Neural progenitor cell (in vitro differentiated cells): ENCODE measurements at places on chromosomes 6 and 20. TPM values are rescaled to one million over a fixed set of nuclear protein-coding genes. Genes with fewer than 3 reads are reported as not detected.

- H3K4me3 ChIP-seq: no peak overlapping the region
- H3K4me1 ChIP-seq: no peaks in the 10 kb centered on the region
- no peak overlapping the region for H3K27ac ChIP-seq
- peaks cover 9% of the 10 kb centered on the region for H3K27me3 ChIP-seq
These were observed 31.8 kb upstream of the BLCAP start for GRCh38 chr20:37559312-37560027.

DNA sequence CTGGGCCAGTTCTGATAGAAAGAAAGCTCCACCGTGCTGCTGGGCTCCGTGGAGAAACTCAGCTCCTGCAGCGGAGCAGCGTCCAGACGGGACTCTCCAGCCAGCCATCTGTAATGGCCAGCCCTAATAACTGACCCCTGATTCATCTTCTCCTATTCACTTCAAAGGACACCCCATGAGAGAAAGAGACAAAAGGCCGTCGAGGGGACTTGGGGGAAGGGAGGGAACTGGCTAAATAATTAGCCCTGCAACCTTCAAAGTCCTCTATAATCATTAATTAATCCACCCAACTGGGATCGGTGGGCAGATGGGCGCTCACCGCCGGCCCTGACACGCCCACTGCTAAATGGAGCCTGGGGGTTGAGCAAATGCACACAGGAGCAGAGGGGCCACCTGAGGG lies 512.4 kb downstream of the CD83 start:
- H3K27ac ChIP-seq: no peak overlapping the region
- no peak overlapping the region for H3K4me3 ChIP-seq
- H3K4me1 ChIP-seq: peaks cover 34% of the 10 kb centered on the region
- no peaks in the 10 kb centered on the region for H3K27me3 ChIP-seq
- H3K36me3 ChIP-seq: no peaks in the 10 kb centered on the region

- H3K27ac ChIP-seq: no peak overlapping the region
- no peaks in the 10 kb centered on the region for H3K27me3 ChIP-seq
- DNase-seq: peak; percentile 41
- no peak overlapping the region for H3K4me3 ChIP-seq
- H3K4me1 ChIP-seq: no peaks in the 10 kb centered on the region
- no peaks in the 10 kb centered on the region for H3K36me3 ChIP-seq
These were observed 182.3 kb downstream of the MTFR2 start for GRCh38 chr6:136067731-136068341.

GRCh38 chr6:811831-812230 lies 118.9 kb upstream of the EXOC2 start:
- no peaks in the 10 kb centered on the region for H3K4me1 ChIP-seq
- H3K27ac ChIP-seq: no peak overlapping the region
- no peak for DNase-seq

DNA sequence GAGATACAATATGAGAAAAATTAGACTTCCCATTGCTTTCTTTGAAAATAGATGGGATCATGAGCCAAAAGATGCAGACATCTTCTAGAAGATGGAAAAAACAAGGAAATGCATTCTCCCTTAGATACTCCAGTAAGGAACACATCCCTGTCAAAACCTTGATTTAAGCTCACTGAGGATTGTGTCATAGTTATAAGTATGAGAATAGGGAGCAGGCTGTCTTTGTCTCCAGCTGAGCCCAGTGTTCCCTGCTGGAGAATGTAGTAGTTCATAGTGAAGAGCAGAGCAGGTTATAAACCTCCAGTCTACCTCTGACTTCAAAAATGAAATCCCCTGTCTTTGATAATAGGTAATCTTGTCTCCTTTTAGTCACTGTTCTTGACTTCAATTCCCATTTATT lies 589.9 kb downstream of the PHF3 start:
- H3K27me3 ChIP-seq: no peaks in the 10 kb centered on the region
- DNase-seq: no peak
- no peak overlapping the region for H3K27ac ChIP-seq
- no peaks in the 10 kb centered on the region for H3K36me3 ChIP-seq
- H3K4me3 ChIP-seq: no peak overlapping the region

DNA sequence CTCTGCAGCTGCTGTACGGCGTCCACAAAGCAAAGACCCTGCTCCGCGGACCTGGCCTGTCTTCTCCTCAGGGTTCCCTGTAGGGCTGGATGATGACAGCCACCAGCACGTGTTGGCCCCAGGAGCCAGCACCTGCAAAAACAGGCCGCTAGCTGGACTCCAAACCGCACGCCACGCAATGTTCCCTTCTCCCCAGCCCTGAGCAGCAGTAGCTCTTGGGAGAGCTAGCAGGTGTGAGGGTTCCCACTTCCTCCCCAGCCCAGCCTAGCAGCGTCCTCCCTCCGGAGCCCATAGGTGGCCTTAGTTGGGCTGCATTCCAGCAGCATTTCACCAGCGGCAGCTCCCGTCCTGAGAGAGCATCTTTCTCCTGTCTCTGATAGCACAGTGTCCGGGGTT lies 42.3 kb downstream of the DACT2 start:
- H3K27ac ChIP-seq: no peak overlapping the region
- peaks cover 28% of the 10 kb centered on the region for H3K4me1 ChIP-seq
- no peak for DNase-seq
- no peaks in the 10 kb centered on the region for H3K36me3 ChIP-seq
- no peak overlapping the region for H3K4me3 ChIP-seq

DNA sequence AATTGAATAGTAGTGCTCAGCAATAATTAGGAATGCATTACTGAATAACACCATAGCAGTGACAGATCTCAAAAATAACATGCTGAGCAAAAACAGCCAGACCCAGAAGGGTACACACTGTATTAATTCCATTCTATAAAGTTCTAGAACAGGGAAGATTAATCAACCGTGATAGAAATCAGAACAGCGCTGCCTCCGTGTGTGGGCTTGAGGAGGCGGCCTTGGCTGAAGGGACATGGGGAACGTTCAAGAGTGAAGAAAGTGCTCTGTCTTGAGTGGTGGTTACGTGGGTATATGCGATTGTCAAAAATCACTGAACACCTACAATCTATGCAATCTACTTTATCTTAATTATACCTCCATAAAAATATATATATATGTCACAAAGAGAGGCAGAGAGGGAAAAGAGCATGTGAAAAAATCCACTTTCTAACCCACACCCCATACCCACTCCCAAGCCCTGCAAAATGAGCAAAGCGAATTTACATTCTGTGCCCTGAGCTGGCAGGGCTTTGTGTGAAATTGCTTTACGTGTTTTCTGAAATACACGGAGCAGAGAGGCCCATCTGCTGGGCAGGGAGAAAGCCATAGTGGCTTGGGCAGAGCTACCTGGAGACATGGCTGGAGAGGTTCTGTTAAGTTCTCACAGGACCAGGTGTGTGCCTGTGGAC lies 74.4 kb downstream of the NFATC2 start:
- DNase-seq: no peak
- H3K4me1 ChIP-seq: no peaks in the 10 kb centered on the region
- H3K27me3 ChIP-seq: no peaks in the 10 kb centered on the region
- no peak overlapping the region for H3K4me3 ChIP-seq
- no peaks in the 10 kb centered on the region for H3K36me3 ChIP-seq
- H3K27ac ChIP-seq: no peak overlapping the region

- H3K4me1 ChIP-seq: no peaks in the 10 kb centered on the region
- H3K27ac ChIP-seq: no peak overlapping the region
- H3K36me3 ChIP-seq: no peaks in the 10 kb centered on the region
- peaks cover 44% of the 10 kb centered on the region for H3K27me3 ChIP-seq
- no peak overlapping the region for H3K4me3 ChIP-seq
- DNase-seq: no peak
These were observed 5.2 kb upstream of the CNR1 start for GRCh38 chr6:88171312-88171711.

DNA sequence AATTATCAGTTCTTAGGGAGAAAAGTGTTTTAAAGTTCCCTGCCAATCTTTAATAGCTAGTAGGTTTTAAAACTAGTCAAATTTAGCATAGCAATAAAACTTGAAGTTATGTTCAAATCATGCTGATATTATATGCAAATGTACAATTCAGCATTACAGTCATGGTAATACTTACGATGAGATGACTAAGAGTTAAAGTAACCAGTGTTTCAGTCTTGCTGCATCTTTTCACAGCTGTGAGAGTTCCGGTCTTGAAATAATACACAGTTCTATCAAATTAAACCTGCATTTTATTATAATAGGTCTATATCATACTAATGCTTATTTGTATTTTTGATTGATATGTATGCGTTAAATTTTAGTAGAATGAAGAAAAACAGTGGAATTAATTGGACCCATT lies 26.1 kb downstream of the POPDC3 start:
- DNase-seq: no peak
- no peak overlapping the region for H3K4me3 ChIP-seq
- no peak overlapping the region for H3K27ac ChIP-seq
- no peaks in the 10 kb centered on the region for H3K27me3 ChIP-seq
- peaks cover 18% of the 10 kb centered on the region for H3K4me1 ChIP-seq

GRCh38 chr6:37502703-37503291 lies 3.1 kb upstream of the CCDC167 start:
- peaks cover 46% of the 10 kb centered on the region for H3K27me3 ChIP-seq
- no peak overlapping the region for H3K27ac ChIP-seq
- DNase-seq: no peak
- H3K36me3 ChIP-seq: no peaks in the 10 kb centered on the region
- no peak overlapping the region for H3K4me3 ChIP-seq

DNA sequence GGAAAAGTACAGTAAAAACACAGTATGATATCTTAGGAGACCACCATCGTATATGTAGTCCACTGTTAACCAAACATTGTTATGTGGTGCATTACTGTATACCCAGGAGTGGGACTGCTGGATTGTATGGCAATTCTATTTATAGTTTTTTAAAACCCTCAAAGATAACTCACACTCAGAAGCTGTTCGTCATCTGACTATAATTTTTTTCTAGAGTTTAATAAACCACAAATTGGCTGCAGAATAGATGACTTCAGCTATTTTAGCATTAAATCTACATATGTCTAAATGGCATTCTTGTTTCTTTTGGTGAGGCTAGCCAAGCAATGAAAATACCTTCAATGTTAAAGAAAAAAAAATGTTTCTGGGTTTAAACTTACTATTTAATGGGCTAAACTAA lies 134.2 kb upstream of the BMP5 start:
- no peaks in the 10 kb centered on the region for H3K4me1 ChIP-seq
- H3K27ac ChIP-seq: no peak overlapping the region
- H3K4me3 ChIP-seq: no peak overlapping the region
- H3K27me3 ChIP-seq: no peaks in the 10 kb centered on the region
- no peak for DNase-seq

GRCh38 chr6:34890533-34890925 lies 1.5 kb downstream of the ANKS1A start:
- H3K27me3 ChIP-seq: no peaks in the 10 kb centered on the region
- H3K27ac ChIP-seq: no peak overlapping the region
- no peaks in the 10 kb centered on the region for H3K36me3 ChIP-seq
- peaks cover 7% of the 10 kb centered on the region for H3K4me1 ChIP-seq
- no peak for DNase-seq
- H3K4me3 ChIP-seq: peak overlapping the region; percentile 91

DNA sequence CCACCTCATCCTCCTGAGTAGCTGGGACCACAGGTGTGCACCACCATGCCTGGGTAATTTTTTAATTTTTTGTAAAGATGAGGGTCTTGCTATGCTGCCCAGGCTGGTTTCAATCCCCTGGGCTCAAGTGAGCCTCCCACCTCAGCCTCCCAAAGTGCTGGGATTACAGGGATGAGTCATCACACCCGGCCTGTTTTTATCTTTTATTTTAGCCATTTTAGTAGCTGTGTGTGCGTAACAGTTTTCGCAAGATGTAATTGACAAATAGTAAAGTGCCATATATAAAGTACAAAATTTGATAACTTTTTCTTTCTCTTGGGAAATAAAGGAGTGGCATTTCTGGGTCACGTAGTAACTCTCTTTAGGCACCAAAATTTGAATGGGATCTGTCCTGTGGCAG lies 21.4 kb downstream of the SNAI1 start:
- no peak overlapping the region for H3K27ac ChIP-seq
- no peaks in the 10 kb centered on the region for H3K36me3 ChIP-seq
- no peak overlapping the region for H3K4me3 ChIP-seq

GRCh38 chr6:7139835-7140470 lies 32.2 kb downstream of the RREB1 start:
- H3K27ac ChIP-seq: no peak overlapping the region
- H3K4me3 ChIP-seq: no peak overlapping the region
- peaks cover 9% of the 10 kb centered on the region for H3K27me3 ChIP-seq
- H3K4me1 ChIP-seq: peaks cover 63% of the 10 kb centered on the region
- no peaks in the 10 kb centered on the region for H3K36me3 ChIP-seq
- DNase-seq: no peak

The MEP1A gene
- not detected in 2 replicates for total RNA-seq

The MRPS18B gene
- 18.5 and 32.1 TPM in 2 replicates for total RNA-seq

The SLC29A1 gene
- total RNA-seq: 34.8 and 69.7 TPM in 2 replicates
